ENCODE measurements at places on chromosomes 5 and 9. TPM values are rescaled to one million over a fixed set of nuclear protein-coding genes. Genes with fewer than 3 reads are reported as not detected.

OLFM1 gene
- 4.8 TPM for total RNA-seq

MXD3 gene
- total RNA-seq: 9.7 TPM

- peak; percentile 65 for DNase-seq
Observed at GRCh38 chr5:172410662-172411483, 43.5 kb downstream of the SH3PXD2B start.

JMY gene
- total RNA-seq: 25.7 TPM

- no peak for DNase-seq
Observed at GRCh38 chr5:1912951-1913565, 30.3 kb upstream of the IRX4 start.

DNA sequence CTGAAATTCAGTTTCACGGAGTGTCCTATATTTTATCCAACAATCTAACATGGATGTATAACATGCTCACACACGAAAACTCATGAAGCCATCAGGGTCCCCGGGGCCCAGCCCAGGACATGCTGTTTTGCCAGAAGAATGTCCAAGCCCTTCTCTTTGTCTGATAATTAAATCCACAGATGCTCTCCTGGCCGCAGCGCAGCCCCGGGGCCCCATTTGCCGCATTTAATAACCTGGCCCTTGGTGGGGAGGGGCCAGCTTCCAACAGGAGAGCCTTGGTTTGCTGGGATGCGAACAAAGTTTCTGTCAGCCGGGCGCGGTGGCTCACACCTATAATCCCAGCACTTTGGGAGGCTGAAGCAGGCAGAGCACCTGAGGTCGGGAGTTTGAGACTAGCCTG, 30.0 kb downstream of the PLPP7 start:
- no peak for DNase-seq

- no peak for DNase-seq
Observed at GRCh38 chr9:135480071-135480939, 723 bp downstream of the PPP1R26 start.

- no peak for DNase-seq
Observed at GRCh38 chr9:111877420-111877819, 19.2 kb upstream of the UGCG start.

- no peak for DNase-seq
Observed at GRCh38 chr5:10343486-10343885, 10.0 kb upstream of the MARCHF6 start.

GRCh38 chr9:221989-222776, 7.5 kb downstream of the DOCK8 start:
- DNase-seq: no peak

DNA sequence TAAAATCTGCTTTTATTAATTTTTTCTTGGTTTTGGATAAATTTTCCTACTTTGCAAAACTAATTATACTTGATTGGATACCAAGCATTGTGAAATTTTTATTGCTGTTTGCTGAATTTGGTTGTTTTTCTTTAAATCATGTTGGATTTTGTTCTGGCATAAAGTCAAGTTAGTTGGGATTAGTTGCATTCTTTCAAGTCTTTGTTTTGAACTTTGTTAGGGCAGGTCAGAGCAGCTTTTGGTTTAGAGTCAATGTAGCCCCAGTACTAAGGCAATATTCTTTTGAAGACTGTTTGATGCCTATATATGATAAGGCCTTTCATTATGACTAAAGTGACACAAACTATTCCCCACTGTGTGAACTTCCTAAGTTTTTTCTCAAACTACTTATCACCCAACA, 531.1 kb downstream of the RASEF start:
- DNase-seq: no peak

DNA sequence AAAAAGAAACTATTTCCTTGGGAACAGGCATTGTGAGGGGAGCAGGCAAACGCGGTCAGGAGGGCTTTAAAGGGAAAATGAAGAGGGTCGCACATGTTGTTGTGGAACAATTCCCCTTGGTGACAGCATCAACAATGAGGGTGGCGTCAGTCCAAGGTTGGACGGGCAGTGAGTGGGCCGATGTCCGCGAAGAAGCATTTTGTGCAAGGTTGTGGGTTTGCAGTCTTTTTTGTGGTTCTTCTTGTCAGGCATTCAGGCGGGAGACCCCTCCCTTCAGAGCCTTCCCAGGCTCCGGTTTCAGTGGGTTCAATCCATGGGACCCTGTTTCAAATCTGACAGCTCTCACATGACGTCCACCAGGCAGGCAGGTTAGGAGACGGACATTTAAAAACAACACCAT, 11.1 kb upstream of the SLC6A19 start:
- DNase-seq: no peak

DNA sequence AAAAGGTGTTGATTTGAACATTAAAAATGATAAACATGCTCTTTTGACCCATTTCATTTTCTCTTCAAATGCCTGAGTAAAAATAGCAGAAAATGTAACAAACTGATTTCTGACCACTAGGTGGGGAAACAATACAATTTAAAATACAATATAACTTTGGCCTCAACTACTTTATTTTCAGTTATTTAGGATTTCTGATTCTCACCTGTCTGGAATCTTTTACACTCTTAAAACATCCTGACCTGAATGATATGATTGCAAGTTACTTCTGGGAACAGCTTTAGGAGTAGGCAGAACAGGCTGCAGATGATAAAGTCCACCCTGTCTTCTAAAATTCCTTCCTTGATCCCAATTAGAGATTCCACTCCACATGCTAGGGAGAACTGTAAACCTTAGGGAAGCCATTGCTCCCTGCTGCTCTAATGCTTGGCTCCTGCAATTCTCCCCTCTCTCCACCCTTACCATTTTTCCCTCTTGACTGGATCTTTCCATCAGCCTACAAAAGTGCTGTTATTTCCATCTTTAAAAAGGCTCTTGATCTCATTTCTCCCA, 70.3 kb downstream of the FYB1 start:
- peak; percentile 30 for DNase-seq

DNA sequence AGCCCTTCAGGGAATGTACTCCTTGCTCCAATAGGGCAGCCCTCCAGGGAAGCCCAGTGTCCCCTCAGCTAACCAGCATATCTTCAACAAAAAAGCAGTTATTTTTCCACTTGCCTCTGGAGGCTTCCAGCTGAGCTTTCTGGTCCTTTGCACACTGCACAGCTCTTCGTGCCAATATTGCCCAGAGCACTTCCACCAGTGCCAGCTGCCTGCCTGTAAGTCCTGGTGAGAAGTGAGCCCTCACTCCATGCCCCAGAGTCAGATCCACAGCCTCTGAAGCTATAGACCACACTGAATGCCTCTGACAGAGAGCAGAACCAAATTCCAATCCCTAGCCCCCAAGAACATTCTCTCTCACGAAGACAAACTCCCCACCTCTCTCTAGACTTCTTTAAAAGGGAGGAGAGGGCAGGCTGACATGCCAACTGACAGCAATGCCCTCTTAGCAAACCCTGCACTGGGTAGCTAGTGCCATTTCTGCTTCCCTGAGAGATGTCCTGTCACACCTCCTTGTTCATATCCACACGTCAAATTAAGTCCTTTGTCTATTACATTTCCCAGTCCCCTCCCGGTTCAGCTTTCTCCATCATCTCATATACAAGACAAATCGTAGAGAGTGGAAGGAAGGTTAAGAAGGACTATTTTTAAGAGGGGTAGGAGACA, 12.7 kb upstream of the HEXB start:
- DNase-seq: no peak

- DNase-seq: peak; percentile 45
Observed at GRCh38 chr5:54243483-54244080, 66.8 kb downstream of the ARL15 start.

- DNase-seq: no peak
Observed at GRCh38 chr9:36665921-36666431, 93.3 kb downstream of the MELK start.

DNA sequence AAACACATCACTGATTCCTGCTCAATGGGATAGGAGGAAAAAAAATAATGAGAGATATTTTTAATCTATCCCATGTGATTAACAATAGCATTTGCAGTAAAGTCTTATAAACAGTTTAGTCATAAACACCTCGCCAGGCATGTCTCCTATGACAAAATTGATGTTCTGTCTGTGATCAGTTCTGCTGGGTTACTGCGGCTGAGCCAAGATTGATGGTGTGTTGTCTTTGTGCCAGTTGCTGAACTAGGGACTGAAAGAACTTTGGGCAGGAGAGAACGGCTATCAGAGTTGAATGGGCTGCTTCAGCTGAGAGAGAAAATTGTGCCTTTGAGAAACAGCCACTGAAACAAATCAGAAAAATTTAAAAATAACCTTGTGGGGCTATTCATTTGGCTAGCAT, 37.3 kb upstream of the MAMDC2 start:
- DNase-seq: no peak

DNA sequence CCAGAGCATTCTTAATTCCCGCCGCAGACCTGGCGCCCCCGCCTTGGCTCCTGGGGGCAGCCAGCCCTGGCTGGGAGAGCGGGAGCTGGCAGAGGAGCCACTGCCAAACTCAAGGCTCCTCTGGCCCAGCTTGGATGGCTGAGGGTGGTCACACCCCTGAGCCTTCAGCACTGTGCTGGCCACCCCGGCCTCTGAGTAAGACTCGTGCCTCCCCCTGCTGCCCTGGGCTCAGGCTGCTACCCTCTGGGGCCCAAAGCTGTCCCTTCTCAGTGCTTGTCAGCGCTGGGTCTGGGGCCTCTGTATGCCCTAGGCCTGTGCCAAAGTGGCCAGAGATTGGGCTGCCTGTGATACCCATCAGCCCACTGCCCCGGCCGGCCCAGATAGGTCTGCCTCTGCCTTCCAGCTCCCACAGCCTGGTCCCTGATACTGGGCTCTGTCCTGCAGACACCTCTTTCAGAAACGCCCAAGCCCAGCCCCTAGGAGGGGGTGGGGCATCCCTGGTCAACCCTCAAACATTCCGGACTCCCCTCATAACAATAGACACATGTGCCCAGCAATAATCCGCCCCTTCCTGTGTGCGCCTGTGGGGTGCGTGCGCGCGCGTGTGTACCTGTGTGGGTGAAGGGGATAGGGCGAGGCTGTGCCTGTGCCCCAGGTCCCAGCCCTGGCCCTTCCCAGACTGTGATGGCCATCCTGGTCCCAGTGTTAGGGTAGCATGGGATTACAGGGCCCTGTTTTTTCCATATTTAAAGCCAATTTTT, 4.4 kb upstream of the PRR7 start:
- no peak for DNase-seq

GRCh38 chr9:13994240-13994639, 319.7 kb downstream of the NFIB start:
- DNase-seq: no peak

- no peak for DNase-seq
Observed at GRCh38 chr5:179974946-179975712, 67.4 kb upstream of the TBC1D9B start.

Data from skin of body (tissue), 3 donors.